Activated T-helper 17 cell treated with anti-CD3 and anti-CD28 coated beads, Interleukin-2, amount 50 U/mL, for 72 hours (primary cell): ENCODE measurements at places on chromosomes 5 and 9.
A peak's percentile ranks its signal among the peaks of the same experiment; 100 is the strongest.

DNA sequence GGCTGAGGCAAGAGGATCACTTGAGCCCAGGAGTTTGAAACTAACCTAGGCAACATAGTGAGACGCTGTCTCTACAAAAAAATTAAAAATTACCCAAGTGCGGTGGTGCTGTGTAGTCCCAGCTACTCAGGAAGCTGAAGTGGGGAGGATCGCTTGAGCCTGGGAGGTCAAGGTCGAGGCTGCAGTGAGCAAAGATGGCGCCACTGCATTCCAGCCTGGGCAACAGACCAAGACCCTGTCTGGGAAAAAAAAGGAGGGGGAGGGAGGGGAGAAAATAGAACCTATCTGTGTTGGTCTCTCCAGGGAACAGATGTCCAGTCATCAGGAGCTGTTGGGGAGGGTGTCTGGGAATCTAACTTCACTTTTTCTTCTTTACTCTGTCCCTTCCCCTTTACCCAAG lies 24.3 kb downstream of the MAT2B start:
- ATAC-seq, result no peak

DNA sequence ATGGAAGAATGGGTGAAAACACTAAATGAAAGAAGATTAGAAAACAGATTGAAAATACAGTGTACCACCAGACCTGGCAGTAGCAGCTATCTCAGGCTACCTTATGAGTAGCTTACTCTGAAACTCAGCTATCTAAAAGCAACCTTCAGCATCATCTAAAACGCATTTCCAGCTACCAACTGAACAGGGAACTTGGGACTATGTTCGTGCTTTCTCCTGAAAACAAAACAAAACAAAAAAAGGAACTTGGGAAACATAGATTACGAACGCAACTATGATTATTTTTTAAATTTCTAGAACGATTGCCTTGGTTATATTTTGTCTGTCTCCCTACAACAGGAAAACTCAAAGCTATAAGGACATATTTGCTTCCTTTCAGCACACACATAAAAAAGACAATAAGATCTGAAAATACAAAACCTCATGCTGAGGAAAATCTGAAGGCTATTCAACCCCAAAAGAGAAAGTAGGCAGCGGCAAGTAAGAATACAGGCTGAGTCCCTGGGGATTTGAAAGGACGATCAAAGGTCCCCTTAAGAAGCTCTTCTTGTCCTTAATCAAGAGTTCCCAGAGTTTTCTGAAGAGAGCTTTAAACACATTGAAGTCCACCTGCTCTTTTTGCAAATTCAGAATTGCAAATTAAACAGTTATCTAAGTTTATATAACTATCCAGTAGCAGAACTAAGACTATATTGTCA lies 53.4 kb downstream of the OR2K2 start:
- ATAC-seq, result no peak

- ATAC-seq, result peak; percentile 83
Observed at GRCh38 chr5:14581891-14582796, 552 bp downstream of the OTULINL start.

GRCh38 chr5:6995115-6995514 lies 281.9 kb downstream of the TENT4A start:
- no peak for ATAC-seq
